ENCODE measurements at places on chromosomes 6 and 20. TPM values are rescaled to one million over a fixed set of nuclear protein-coding genes. Genes with fewer than 3 reads are reported as not detected.

DNA sequence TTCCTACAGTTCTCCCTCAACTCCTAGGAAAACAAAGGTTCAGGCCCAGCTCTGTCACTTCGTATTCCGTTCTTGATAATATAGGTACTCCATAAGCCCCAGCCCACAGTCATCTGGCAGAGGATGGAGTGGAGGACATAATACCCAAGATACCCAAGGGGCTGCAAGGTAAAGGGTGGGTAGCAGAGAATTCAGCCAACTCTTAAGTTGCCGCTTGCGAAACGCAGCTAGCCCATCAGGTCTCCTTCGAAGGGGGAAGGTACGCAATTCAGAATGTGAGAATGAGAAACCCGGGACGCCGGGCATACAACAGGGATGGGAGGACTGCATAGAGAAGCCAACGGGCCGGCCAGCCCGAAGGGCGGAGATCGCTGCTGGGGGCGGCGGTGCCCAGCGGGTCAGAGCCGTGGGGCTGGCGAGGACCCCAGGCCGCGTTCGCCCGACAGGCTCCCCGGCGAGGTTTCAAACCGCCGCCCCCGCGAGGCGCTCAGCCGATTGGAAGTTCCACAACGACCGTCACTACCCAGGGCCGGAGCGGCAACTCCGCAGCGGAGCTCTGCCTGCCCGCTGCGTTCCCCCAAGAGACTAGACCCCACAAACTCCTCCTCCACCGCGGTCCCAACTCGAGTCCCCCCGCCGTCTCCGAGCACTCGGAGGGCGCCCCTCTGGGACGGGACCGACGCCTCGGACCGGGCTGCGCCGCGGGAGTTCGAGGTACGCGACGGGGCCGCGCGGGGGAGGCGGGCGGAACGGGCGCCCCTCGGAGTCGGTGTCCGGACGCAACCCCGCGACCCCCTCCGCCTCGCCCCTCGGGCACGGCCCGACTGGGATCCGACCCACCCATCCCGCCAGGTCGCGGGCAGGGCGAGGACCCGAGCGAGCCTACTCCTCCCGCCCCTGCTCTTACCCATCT, 911 bp downstream of the CDK19 start:
- peak; percentile 81 for DNase-seq

- DNase-seq, result no peak
Measured at GRCh38 chr20:41616228-41616627, 1.9 kb downstream of the CHD6 start.

DNA sequence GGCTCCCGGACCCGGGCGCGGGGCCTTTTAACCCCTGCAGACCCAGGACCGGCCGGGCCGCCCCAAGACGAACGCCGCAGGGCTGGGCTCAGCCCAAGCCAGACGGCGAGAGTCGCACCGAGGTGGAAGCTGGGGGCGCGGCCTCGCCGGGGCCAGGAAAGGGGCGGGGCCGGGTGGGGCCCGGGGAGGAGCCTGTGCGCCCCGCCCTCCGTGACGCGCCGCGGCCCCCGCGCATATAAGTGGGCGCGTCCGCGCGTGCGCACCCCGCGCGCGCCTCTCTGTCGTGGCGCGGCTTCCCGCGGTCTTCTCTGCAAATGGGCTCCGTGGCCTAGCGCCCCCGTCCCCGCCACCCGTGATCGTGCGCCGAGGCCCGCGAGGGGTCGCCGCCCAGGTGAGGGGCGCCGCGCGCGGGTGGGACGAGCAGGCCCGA, at the start of gene PPDPF:
TSS of gene PPDPF (plus strand) at position 262 of the 430 bp plus-strand sequence. CDS start 544 bp downstream, outside the sequence.
- peak; percentile 93 for DNase-seq

ENPP3 gene
- 0.57 TPM for total RNA-seq

DNA sequence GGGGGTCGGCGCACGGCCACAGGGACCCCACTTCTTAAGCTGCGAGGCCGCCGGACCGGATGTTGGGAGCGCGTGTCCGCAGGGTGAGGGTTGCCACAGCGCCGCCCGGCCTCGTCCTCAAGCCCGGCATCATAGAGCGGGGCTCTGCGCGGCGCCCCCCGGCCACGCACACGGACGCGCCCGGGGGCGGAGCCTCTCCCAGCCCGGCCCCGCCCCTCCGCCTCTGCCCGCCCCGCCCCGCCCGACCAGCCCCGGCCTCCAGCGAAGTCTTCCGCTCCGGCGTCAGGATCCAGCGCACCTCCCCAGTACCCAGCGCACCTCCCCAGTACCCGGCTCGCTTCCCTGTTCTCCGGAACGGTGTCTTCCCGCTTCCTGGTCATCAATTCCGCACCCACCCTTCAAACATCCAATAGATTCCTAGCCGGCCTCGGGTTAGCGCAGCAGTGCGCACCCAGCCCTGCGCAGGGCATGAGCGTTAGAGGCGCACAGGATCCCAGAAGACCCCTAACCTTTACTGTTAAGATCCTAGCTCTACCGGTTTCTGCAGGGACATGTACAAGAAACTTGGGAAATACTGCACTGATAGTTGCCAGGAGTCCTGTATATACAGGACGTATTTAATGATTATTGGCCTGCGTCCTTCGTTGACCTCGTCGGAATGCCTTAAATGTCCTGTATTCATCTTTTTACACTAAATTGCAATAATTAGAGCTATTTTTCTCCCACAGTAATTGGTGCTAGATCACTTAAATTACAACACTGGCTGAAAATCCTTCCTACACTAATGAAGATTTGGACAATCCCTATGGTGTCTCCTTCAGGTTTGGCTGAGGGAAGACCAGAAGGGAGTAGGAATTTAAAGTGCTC, 535 bp upstream of the DNAAF9 start:
- peak; percentile 80 for DNase-seq

- peak; percentile 79 for DNase-seq
Measured at GRCh38 chr6:166775180-166775922, 148.3 kb upstream of the RPS6KA2 start.

GRCh38 chr6:65935412-65935811, 228.4 kb upstream of the EYS start:
- DNase-seq, result no peak

DNA sequence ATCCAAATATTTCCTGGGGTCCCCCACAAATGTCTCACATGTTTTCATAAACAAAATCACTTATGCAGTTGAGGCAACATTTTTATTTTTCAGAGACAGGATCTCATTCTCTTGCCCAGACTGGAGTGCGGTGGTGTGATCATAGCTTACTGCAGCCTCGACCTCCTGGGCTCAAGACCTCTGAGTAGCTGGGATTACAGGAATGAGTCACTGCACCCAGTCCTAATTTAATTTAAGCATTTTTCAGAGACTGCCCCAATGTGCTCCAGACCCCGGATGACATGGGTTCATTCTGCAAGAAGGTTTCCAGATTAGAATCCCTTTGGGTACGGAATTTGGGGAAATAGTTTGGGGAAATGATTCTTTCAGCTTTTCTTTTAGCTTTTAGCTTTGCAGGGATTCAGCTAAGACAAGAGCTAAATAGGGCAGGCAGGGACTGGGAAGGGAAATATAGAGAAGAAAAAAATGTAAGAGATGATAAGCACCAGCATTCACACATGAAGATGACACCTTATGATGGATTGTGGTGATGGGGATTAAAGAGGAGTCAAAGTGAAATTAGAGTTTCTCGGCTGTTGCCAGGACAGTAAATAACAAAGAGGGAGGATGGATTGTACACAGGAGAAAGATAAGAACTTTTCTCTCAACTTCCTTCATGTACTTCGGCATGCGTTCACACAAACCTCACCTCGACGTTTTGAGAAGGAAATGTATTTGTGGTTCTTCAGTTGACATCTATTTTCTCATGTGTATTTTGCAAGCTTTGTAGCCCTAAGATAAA, 169.4 kb upstream of the TAB2 start:
- DNase-seq, result no peak

GRCh38 chr6:74939151-74939708, 266.6 kb downstream of the COL12A1 start:
- DNase-seq, result no peak

STX7 gene
- total RNA-seq, result 13.3 TPM

DNA sequence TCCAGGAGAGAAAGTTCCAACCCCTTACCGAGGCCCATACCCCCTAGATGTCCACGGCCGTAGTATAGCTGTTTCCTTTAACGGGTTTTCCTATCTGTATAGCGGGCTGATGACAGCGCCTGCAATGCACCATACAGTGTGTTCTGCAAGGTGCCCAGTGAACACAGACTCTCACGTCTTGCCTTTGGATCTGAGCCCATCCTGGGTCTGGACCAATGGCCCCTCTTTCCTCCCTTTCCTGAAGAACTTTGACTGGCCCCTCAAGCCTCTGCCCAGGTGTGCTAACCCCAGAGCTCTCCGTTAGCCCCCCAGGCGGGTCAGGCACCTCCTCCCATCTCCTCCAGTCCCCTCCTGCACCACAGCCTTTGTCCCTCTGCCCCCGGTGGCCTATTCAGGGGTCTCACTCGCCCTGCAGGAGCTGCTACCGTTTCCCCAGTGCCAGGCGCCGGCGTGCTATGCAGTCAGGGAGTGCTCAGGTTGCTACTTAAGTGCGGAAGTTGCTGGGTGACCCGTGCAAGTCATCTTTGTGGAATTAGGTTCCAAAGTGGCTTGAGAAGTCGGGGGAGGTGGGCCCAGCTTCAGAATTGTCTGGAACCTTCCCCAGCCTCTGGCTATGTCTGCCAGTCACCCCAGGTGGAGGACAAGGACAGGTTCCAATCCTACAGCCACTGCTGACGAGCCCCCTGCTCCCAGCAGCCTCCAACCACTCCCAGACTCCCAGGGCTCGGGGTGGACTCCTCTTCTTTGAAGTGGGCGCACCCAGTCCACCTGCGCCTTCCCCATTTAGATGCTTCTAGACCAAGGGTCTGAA, 35.0 kb upstream of the ZBP1 start:
- DNase-seq, result no peak

GRCh38 chr20:14116037-14116436, 120.7 kb downstream of the MACROD2 start:
- no peak for DNase-seq

TRIM15 gene
- total RNA-seq, result 0.18 TPM

DNA sequence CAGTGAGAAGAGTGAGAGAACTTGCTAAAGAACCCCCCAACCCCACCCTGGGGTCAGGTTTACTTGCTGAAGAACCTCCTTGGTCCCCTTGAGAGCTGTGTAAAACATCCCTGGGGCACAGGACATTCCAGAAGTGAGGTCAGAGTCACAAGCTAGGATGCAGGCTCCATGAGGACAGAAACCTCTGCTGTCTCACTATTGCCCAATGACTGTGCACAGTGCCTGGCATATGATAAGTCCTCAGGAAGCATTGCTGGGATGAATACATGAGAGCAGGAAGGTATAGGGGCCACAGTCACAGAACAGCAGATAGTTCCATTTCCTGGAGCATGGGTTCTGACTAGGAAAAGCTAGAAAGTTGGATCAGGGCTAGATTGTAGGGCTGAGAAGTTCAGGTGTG, 18.4 kb downstream of the NT5E start:
- DNase-seq, result no peak

NT5E gene
- 4.9 TPM for total RNA-seq

DNA sequence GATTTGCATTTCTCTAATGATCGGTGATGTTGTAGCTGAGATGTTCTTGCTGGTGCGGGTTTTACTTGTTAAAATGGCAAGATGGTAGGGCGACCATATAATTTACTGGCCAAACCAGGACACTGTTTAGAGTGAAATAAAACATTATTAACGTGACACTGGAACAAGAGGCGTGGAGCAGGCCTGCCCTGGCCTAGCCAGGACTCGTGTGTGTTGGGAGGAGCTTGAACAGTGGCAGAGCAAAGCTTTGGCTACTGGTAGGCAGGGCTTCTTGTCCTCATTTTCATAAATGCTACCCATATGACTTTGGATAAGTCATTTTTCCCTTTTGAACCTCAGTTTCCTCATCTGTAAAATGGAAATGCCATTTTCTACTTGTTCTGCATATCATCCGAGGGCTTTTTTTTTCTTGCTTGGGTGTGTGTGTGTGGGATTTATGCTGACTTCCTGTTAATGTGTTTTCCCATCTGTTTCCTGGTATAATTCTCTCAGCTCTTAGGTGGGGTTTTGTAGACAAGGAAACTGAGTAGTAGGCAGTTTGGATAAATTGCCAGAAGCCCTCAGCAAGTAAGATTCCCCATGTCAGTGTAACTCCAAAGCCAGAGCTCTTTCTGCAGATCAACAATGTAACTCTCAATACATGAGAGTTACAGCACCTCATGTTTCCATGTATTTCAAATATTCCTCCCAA, 81.7 kb downstream of the TOX2 start:
- DNase-seq, result no peak

GRCh38 chr6:100944644-100945043, 63.5 kb upstream of the ASCC3 start:
- DNase-seq, result no peak

DNA sequence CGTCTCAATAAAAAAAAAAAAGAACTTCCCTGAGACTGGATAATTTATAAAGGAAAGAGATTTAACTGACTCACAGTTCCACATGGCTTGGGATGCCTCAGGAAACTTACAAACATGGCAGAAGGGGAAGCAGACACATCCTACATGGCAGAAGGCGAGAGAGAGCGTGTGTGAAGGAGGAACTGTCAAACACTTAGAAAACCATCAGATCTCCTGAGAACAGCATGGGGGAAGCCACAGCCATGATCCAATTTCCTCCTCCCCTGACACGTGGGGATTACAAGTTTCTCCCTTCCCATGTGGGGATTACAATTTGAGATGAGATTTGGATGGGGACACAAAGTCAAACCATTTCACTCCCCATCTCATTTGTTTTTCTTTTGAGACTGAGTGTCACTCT, 46.6 kb upstream of the TFAP2C start:
- DNase-seq, result no peak

ULBP2 gene
- total RNA-seq, result 0.43 TPM

- DNase-seq, result no peak
Measured at GRCh38 chr6:144856622-144857021, 571.5 kb downstream of the UTRN start.

KCNG1 gene
- total RNA-seq, result 2.8 TPM

GRCh38 chr6:83615025-83615999, 93.6 kb downstream of the SNAP91 start:
- DNase-seq, result no peak

- DNase-seq, result no peak
Measured at GRCh38 chr6:13156381-13156780, 172.0 kb downstream of the TBC1D7 start.

DNA sequence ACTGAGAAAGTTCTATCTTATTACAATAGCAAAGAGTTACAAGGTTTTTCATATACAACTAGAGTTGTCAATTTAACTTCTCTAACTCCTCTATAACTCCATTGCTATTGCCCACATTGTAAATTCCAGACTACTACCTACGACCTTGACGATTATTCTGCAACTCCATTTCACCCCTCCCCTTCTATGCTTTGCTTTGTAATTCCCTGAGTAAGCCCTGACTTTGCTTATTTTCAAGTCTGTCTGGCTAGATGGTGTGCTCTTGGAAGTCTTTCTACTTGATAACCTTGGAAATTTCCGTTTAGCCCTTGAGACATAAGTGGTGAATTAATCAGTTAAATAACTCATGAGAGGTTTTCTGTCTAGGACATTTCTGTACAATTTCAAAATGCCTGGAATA, 161.4 kb downstream of the C6orf58 start:
- DNase-seq, result no peak

ACSS1 gene
- 10.7 TPM for total RNA-seq

GJA10 gene
- total RNA-seq, result not detected

Measured in activated CD4-positive, alpha-beta T cell treated with anti-CD3 and anti-CD28 coated beads for 36 hours (primary cell).